Gastrocnemius medialis (tissue), 4 donors: ENCODE measurements at places on chromosomes 1 and 21. TPM values are rescaled to one million over a fixed set of nuclear protein-coding genes. Genes with fewer than 3 reads are reported as not detected.
A peak's percentile ranks its signal among the peaks of the same experiment; 100 is the strongest.

DNA sequence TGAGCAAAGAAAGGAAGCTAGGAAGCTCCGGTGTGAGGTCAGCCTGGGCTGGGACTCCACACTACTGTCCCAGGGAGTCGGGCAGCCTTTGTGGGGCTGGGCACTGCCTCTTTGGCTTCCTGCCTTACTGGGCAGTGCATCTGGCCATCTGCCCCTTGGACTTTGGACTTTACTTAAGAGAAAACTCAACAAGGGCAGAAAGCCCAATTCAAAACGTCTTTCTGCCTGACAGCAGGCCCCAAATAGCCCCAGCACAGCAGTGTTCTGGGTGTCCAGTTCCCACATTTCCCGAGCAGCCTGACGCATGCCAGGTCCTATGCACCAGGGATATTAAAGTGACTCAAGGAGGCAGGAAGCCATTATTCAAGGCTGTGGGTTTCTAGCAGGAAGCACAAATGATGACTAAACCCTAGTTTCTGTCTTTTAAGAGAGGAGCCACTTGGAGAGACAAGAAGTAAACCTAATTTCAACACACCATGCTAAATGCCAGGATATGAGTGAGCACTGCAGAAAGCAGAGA lies 37.9 kb upstream of the EDEM3 start:
- H3K4me3 ChIP-seq: no peak overlapping the region
- H3K27me3 ChIP-seq: no peaks in the 10 kb centered on the region
- no peaks in the 10 kb centered on the region for H3K36me3 ChIP-seq
- peaks cover 22% of the 10 kb centered on the region for H3K4me1 ChIP-seq
- peak; percentile 94 for DNase-seq

GRCh38 chr1:196387766-196388165 lies 220.5 kb downstream of the KCNT2 start:
- no peak for DNase-seq
- H3K36me3 ChIP-seq: no peaks in the 10 kb centered on the region
- no peak overlapping the region for H3K4me3 ChIP-seq
- no peaks in the 10 kb centered on the region for H3K4me1 ChIP-seq
- H3K27me3 ChIP-seq: no peaks in the 10 kb centered on the region

- H3K27me3 ChIP-seq: no peaks in the 10 kb centered on the region
- no peak overlapping the region for H3K4me3 ChIP-seq
- DNase-seq: no peak
- no peaks in the 10 kb centered on the region for H3K36me3 ChIP-seq
- H3K27ac ChIP-seq: no peak overlapping the region
- H3K4me1 ChIP-seq: no peaks in the 10 kb centered on the region
These were observed 51.3 kb upstream of the RIPK4 start for GRCh38 chr21:41817877-41818855.

- H3K4me1 ChIP-seq: no peaks in the 10 kb centered on the region
- no peak for DNase-seq
- H3K27ac ChIP-seq: no peak overlapping the region
- H3K36me3 ChIP-seq: no peaks in the 10 kb centered on the region
- no peaks in the 10 kb centered on the region for H3K27me3 ChIP-seq
These were observed 30.3 kb downstream of the IGSF21 start for GRCh38 chr1:18137759-18138345.

- no peak for DNase-seq
- no peak overlapping the region for H3K4me3 ChIP-seq
- no peaks in the 10 kb centered on the region for H3K27me3 ChIP-seq
- peaks cover 4% of the 10 kb centered on the region for H3K36me3 ChIP-seq
These were observed 97.5 kb upstream of the KIAA1614 start for GRCh38 chr1:180815188-180815587.

DNA sequence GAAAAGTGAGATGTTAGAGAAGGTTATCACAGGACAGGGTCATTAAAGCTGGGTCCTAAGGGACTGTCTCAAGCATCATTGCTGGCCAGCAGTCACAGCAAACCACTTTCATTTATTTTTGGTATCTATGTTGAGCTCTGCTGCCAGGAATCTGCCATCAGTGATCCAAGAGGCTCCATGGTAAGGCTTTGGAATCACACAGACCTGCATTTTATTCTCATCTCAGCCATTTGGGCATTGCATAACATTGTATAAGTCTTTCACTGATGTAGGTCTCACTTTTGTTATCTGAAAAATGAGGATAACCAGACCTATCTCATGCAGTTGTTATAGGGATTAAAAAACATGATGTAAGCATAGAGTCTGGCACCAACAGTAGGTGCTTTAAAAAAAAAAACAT lies 77.5 kb downstream of the OMA1 start:
- H3K27ac ChIP-seq: no peak overlapping the region
- no peaks in the 10 kb centered on the region for H3K36me3 ChIP-seq
- no peaks in the 10 kb centered on the region for H3K4me1 ChIP-seq
- DNase-seq: no peak
- H3K27me3 ChIP-seq: no peaks in the 10 kb centered on the region
- H3K4me3 ChIP-seq: no peak overlapping the region

GRCh38 chr1:20143318-20143717 lies 4.2 kb downstream of the PLA2G2F start:
- no peak overlapping the region for H3K4me3 ChIP-seq
- no peaks in the 10 kb centered on the region for H3K4me1 ChIP-seq
- no peaks in the 10 kb centered on the region for H3K36me3 ChIP-seq

DNA sequence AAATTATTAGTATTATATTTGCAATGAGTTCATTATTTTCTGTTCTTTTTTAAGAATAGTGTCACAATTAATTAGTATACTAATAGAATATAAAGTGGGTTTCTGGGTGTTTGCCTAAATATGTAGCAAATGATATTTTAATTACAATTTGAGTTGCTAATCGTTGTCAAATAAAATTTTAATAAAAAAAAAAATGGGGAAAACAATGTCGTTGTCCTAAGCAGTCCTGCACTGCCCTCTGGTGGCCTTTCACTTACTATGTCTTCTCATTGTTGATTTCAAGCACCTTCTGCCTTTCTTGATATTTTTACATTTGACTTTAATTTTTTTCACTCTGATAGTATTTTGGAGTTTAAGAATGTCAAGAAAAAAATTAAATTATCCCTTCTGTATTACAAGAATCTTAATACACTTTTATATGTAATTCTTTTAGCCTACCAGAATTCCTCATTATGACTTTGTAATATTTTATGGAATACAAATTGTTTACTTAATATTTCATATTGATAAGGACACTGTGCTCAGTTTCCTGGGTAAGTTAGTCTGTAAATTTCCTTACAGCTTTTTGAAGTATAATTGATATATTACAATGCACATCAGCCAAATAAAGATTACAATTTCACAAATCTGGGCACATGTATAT lies 104.5 kb upstream of the FMN2 start:
- no peaks in the 10 kb centered on the region for H3K36me3 ChIP-seq
- no peaks in the 10 kb centered on the region for H3K27me3 ChIP-seq
- no peak overlapping the region for H3K27ac ChIP-seq
- no peaks in the 10 kb centered on the region for H3K4me1 ChIP-seq
- H3K4me3 ChIP-seq: no peak overlapping the region
- no peak for DNase-seq

DNA sequence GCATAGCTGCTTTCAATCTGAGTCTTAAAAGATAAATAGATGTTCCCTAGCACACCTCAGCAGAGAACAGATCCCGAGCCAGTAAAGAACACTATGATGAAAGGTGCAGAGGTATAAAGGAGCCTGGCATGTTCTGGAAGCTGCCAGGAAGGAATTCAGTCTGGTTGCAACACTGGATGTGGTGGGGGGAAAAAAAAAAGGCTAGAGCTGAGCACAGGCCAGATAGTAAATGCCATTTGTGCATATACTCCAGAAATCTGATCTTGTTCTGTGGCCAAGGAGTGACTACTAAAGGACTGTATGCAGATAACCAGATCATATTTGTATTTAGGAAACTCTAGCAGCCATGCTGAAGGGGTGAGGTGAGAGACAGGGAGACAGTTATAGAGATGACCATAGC lies 240.3 kb downstream of the VAV3 start:
- H3K27me3 ChIP-seq: no peaks in the 10 kb centered on the region
- DNase-seq: no peak
- H3K27ac ChIP-seq: no peak overlapping the region
- H3K4me3 ChIP-seq: no peak overlapping the region

RIPPLY3 gene
- total RNA-seq: not detected

LIN28A gene
- total RNA-seq: not detected

ETV3L gene
- total RNA-seq: not detected

TEDDM1 gene
- not detected for total RNA-seq
